ENCODE measurements at places on chromosomes 7 and 10.

DNA sequence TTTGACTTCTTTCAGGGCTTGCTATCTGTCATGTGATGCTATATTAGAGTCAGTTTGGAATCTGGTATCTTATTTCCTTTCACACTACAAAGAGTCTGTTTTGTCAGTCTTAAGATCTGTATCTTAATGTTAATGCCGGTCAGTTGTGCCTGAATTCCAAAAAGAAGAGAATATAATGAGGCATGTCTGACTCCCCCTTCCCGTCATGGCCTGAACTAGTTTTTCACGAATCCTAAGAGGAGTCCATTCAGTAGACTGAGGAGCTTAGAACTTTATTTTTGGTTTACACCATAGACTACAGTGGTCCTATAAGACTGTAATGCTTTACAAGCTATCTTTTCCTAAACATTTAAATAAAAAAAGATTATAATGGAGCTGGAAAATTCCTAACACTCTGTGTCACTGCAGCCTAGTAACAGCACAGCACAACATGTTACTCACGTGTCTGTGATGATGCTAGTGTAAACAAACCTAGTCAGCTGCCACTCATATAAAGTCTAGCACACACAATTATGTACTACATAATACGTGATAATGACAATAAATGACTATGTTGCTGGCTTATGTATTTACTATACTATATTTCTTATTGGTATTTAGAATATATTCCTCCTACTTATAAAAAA lies 50.6 kb downstream of the VPS41 start:
- no peak for DNase-seq

- DNase-seq = no peak
Measured at GRCh38 chr10:110780704-110781103, 91.0 kb upstream of the PDCD4 start.

DNA sequence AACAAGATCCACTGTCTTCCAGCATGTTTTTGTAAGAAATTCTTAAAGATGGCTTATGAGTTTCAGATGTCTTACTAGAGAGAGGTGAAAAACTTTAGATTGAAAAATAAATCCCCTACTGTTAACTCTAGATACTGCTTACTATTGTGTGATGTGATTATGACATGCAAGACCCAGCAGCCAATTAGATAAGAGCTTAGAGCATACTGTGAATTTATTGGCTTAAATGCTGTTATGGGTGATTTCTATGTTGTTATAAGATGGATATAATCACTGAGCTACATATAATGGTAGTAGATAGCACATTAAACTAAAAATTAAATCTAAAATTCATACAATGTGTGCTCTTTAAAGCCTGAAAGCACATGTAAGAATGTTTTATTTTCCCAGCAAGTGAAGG lies at the start of gene RNF133:
Gene RNF133 (minus strand): TSS at position 101 of the 400 bp plus-strand sequence. CDS start 199 bp downstream, outside the sequence.
- DNase-seq = no peak

GRCh38 chr7:66638309-66639099 lies 9.8 kb downstream of the KCTD7 start:
- DNase-seq = no peak

- no peak for DNase-seq
Measured at GRCh38 chr7:81079746-81080145, 160.9 kb upstream of the SEMA3C start.

- no peak for DNase-seq
Measured at GRCh38 chr10:22854935-22855421, 72.9 kb upstream of the ARMC3 start.

DNA sequence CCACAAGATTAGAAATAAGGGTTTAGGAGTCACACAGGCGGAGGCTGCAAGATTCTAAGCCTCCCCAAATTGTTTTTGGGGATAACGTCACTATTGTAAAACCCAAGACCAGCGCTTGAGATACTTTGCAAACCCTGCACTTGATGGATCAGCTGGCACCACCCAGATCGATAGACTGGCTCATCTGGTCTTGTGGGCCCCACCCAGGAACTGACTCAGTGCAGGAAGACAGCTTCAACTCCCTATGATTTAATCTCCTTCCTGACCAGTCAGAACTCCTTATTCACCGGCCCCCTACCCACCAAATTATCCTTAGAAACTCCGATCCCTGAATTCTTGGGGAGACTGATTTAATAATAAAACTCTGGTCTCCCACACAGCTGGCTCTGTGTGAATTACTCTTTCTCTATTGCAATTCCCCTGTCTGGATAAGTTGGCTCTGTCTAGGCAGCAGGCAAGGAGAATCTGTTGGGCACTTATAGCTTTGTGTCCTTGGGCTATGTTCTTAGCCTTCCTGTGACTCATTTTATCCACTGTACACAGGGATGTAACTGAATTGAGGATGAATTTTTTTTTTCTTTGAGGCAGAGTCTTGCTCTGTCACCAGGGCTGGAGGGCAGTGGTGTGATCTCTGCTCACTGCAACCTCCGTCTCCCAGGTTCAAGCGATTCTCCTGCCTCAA lies 64.4 kb upstream of the CARD11 start:
- no peak for DNase-seq

GRCh38 chr7:48839108-48839507 lies 85.2 kb upstream of the CDC14C start:
- no peak for DNase-seq

DNA sequence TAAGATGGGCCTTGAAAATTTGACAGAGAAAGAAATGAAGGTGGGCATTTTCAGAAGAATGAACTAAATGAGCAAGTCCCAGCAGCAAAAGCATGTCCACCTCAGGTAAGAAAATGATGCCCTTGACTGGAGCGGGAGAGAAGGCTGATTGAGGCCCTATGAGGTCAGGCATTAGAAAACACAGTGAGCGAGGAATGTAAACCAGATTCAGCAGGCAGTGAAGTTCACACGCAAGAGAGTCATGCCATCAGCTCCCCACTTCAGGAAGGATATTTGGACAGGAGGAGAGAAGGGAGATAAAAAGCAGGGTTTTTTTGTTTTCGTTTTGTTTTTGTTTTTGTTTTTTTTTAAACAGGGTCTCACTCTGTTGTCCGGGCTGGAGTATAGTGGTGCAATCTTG lies 166.4 kb downstream of the PPP1R17 start:
- no peak for DNase-seq

GRCh38 chr7:96152706-96153105 lies 169.2 kb downstream of the SLC25A13 start:
- DNase-seq = no peak

DNA sequence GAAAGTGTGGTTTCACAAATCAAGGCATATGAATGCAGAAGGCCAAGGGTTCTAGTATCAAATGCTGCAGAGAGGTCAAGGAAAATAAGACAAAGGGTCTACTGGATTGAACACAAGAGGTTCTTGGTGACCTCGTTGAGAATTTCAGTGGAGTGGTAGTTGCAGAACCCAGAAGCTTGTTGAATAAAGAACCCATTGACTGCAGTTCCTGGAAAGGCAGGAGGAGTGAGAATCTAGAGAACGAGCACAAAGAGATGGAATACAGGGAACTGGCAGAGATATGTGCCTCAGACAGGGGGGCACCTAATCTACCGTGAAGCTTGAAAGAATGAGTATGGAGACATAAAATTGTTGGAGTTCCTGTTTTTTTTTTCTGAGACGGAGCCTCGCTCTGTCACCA lies 3.5 kb upstream of the SEPTIN7 start:
- DNase-seq = no peak

DNA sequence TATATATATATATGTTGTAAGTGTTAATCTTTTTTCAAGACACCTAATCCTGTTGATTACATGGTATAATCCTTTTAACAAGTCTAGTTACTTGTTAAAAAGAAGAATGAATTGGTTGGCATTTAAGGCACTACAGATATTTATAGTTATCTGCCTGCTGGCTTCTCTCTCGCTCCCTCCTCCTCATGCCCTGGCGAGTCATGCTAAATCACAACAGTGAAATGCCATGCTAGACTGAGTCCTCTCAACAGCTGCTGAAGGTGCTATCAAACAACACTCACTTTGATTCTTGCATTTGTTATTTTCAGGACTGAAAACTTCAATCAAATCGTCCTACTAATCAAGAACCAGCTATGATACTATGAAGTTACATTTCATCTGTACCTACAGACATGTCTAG lies 15.4 kb downstream of the NRAP start:
- DNase-seq = no peak

DNA sequence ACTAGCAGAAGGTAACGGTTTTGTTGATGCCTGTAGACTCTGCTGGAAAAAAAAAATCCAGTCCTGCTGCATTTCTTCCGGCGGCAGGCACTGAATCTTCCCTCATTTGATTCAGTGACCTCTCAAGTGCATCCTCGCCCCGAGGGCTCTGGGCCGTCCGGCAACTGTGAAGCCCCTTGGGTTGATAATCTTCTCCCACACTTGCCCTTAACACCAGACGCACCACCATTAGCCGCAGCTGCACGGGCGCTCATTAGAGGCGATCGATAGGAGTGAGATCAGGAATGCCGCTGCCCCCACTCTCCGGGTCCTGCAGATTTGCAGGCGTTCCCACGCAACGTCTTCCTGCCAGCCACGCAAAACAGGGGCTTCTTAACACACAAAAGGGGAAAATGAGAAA lies 200.0 kb upstream of the MKI67 start:
- no peak for DNase-seq

DNA sequence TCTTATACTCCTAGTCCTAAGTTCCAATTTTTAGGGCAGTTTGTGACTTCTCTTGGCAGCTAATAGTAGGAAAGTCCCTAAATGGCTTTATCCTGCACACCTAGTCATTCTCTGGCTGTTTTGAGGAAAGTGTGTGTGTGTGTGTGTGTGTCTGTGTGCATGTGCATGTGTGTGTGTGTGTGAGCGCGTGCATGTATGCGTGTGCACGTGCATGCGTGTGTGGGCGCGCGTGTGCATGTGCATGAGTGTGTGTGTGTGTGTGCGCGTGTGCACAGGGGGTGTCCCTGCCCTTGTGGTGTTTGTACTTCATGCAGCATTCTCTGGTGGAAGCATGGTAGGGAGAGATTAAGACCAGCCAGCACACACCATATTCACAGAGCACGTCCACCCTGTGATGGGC lies 18.2 kb downstream of the MACROH2A2 start:
- no peak for DNase-seq

GRCh38 chr7:47866120-47866519 lies 82.1 kb downstream of the PKD1L1 start:
- no peak for DNase-seq

GRCh38 chr10:21160116-21160515 lies 263.0 kb upstream of the NEBL start:
- DNase-seq = no peak

DNA sequence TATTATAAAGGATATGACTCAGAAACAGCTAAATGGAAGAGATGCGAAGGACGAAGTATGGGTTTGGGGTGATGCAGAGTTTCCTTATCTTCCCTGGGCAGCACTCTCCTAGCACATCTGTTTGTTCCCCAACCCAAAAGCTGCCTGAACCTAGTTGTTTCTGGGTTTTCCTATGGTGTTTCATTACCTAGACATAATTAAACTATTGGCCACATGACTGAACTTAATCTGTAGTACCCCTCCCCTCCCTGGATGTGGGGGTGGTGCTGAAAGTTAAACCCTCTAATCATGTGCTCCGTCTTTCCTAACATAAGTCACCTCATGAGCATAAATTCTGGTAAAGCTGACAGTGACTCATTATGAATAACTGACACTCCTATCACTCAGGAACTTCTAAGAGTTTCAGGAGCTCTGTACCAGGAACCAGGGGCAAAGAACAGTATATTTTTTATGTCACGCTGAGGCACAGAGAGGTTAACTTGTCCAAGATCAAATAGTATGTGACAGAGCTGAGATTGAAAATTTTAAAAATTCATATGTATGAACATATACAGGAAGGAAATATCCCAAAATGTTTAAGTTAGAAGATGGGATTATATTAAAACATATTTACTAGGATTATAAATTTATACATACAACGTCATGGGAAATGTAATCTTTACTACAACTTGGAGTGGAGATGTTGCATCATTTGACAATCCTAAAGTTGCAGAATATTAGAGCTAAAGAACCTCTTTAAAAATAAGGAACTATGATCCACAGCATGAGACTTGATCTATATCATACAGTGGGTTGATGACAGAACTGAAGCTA lies 4.8 kb downstream of the STRIP2 start:
- no peak for DNase-seq

GRCh38 chr7:55509322-55509721 lies 63.0 kb downstream of the VOPP1 start:
- DNase-seq = no peak

All from activated gamma-delta T cell treated with Interleukin-2 at 50 U/mL for 16 hours (primary cell).